Frontal cortex (tissue), 4 donors: ENCODE measurements at places on chromosomes 2 and 18.

DNA sequence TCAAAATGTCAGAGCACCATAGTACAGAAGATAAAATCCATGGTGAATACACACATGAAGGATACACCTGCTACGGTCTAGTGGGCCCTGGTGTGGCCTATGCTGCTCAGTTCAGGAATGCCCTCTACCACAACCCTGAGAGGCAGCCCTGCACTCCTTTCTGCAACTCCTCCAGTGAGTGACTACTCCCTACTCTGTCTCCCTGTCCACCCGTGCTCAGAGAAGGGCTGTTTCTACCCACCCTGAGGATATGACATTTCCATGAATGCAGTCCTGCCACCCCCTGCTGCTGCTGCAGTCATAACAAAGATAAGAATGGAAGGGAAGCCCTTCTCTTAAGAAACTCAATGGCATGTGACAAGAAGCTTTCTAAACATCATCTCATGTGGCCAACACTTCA lies 137.0 kb downstream of the EN1 start:
- no peak for DNase-seq

DNA sequence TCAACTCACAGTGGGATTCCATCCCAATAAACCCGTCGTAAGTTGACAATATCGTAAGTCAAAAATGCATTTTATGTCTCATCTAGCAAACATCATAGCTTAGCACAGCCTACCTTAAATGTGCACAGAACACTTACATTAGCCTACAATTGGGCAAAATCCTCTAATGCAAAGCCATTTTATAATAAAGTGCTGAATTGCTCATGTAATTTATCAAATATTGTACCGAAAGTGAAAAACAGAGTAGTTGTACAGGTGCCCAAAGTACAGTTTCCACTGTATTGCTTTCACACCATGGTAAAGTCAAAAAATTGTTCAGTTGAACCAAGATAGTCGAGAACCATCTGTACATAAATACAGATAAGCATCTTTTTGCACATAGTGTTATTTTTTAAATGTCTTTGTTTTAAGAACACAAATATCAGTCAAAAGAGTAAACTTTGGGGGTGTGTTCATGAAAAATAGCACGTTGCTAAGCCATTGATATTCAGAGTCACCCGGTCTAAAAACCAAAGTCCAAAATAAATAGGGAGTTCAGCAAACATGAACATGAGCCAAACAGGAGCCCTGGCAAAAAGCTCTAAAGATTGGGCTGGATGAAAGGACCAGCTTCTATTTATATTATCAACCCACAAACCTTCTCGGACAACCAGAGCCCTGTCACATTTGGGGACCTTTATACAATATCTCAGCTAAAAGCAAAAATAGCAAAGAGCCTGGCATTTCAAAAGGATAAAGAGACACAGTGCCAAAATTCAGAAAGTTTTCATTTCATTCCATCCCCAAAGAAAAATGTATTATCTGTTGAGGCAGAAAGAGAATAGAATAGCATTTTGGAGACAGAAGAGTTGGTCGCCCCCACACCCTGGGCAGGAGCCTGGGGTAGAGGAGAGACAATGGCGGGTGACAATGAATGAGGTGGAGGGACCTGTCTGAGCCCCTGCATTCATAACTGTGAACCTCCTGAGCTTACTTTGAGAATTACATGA lies 105.9 kb upstream of the SH3BP4 start:
- no peak for DNase-seq

GRCh38 chr2:97840198-97840597 lies 126.8 kb downstream of the ZAP70 start:
- DNase-seq: no peak

DNA sequence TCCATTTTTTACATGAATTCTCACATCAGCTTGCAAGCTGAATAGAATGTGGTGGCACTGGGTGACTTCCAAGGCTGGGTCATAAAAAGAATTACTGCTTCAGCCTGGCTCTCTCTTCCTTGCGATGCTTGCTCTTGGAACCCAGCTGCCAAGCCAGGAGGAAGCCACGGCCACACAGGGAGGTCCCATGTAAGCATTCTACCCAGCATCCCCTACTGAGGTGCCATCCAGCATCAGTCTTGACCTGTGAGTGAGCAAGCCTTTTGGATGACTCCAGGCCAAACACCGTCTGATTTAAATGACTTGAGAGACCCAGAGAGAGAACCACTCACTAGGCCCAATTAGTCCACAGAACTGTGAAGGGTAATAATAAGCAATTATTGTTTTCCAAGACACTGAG lies 750.3 kb upstream of the RAB6C start:
- DNase-seq: no peak

GRCh38 chr2:152062125-152063091 lies 36.4 kb downstream of the CACNB4 start:
- DNase-seq: peak; percentile 22

DNA sequence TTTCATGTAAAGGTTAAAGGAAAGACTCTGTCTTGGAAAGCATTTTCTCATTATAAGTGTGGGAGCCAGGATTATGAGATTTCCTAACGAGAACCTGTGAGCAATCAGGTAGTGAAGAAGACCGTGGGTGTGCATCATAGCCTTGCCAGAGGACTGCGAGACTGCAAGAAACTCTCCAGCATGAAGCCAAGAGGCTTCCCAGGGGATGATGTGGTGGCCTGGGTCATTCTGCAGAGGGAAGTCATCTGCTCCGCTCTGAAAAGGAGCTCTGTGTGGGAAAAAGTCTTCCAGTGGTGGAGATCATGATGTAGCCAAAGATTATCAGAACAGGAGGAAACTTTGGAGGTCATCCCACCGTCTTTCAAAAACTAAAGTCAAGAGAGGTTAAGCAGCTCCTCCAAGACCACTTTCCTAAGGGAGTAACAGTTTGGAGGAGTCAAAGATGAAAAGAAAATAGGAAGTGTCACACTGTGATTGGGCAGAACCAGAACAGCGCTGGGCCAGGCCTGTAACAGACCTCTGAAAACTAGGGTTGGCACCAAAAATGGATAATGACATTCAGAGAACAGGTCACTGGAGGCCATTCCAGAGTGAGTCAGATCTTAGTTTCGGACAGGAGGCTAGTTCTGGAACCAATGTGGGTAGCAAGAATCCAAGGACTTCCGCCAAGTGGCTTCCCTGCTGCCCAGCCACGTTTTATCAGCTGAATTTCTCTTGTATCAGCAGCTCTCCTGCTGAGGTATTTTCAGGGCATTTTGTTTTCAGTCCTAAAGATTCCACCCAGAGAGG lies 113.0 kb downstream of the LRATD1 start:
- no peak for DNase-seq

DNA sequence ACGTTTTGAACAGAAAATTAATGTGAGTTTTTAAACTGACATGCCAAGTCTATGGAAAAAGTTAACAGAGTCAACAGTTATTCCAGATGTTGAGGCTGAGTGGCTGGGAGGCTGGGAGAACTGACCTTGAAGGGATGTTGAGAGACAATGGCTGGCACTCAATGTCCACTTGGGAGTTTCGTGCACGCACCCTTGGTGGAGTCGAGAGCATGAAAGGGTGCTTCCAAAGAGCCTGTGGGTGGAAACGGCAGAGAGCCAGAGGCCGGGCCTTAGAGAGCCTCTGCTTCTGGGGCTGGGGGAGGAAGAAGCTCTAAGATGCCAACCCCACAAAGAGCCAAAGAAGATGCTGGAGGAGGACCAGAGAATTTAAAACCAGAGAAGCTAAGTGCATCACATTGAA lies 63.4 kb upstream of the L3MBTL4 start:
- no peak for DNase-seq

DNA sequence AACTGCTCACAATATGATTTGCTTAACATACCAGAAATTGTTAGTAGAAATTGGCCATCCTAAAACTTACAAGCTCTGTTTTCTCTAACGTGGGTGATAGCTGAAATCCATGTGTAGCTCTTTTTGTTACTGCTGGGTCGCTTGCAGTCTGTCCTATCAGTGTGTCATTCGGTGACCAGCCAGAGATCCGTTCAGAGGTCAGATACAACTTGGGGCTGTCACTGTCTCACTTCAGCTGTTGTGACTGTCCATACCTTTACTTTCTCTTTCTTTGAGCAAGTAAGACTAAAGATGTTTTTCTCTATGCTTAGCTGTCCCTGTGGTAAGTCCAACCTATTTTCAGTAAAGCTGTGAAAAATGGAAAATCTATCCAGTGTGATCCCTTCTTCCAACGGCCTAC lies 282.9 kb upstream of the KCNH7 start:
- DNase-seq: no peak

DNA sequence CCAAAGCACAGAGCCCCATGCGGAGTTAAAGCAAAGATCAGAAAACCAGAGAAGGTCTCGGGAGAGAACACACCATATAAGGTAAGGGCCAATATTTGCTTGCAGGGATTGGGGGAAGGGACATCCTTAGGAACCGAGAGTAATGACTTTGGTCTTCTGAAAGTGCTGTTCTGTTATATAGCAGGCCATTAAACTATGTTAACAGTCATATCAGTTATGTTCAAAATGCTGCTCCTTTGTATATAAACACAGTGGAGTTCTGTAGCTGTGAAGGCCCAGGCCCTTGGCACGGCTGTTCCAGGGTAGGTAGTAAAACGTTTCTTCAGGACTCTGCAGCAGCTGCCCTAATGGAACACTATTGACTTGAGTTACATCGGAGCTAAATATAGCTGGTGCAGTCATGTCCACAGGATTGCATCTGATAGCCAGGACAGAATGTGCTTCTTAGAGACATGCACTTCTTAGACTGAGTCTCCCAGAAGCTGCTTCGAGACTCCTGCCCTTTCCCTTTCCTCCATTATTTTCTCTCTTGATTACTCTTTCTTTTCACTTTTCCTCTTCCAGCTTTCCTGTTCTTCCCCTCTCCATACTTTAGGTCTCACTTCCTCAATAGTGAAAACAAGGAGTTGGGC lies 122.4 kb downstream of the SETBP1 start:
- DNase-seq: no peak

DNA sequence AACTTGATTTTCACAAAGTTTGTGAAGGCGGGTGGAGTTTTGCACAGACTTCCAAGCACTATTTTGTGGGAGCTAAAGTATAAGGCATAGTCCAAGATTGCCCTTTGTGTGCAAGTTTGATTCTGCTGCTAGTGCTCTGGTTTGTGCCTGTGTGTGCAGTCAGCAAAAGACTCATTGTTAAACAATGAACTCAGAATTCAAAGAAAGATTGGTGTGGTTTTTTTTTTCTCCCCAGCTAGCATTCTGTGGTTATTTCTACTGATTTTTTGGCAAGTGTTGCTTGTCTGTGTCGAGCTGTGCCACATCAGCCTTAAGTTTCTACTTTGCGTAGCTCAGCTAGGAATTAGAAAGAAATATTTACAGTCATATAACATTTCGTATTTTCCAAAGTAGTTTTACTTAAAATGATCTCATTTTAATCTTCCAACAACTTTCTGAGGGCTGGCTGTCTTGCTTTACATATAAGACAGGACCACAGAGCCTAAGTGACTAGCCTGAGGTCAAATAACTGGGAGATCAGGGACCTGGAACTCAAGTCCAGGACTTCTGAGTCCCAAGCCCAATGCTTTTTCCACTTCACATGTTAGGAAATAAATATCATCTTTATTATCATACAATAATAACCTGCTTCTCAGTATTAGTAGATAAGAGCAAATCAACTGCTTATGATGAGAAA lies 69.8 kb downstream of the BABAM2 start:
- DNase-seq: no peak

DNA sequence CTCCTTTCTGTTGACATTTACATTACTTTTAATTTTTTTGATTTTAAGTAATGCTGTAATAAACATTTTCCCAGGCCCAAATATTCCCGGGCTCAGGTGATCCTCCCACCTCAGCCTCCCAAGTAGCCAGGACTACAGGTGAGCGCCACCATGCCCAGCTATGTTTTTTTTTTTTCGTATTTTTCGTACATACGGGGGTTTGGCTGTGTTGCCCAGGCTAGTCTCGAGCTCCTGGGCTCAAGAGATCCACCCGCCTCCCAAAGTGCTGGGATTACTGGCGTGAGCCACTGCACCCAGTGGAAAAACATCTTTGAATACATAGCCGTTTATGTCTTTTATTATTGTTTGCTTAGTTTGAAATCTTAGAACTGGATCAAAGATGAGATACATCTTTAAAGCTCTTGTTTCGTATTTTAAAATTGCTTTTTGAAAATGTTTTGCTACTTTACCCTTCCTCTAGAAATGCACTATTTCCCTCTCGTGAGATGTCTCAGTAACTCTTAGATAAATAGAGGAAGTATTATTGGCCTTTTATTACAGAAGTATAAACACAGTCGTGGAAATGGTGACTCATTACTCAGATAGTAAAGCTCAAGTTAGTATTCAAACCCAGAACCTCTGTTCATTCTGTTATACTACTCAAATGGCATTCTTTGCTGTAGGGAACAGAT lies 2.4 kb downstream of the SMCHD1 start:
- DNase-seq: no peak

- no peak for DNase-seq
Observed at GRCh38 chr18:54878659-54879358, 50.5 kb downstream of the RAB27B start.

DNA sequence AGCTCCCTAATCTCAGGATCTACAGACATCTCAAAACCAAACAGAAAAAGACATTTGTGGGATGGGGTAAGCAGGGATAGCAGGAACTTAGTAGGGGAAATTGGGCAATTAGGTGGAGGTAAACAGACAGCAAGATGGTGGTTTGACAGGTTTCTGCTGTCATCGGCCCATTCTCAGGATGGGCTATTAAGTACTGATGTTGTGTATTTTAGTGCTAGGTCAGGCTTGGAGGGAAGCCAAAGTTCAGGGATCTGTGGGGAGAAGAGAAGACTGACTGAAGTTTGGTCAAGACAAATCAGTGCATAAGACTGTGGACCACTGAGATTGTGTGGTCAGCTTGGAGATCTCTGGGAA lies 96.8 kb upstream of the THUMPD2 start:
- DNase-seq: no peak

DNA sequence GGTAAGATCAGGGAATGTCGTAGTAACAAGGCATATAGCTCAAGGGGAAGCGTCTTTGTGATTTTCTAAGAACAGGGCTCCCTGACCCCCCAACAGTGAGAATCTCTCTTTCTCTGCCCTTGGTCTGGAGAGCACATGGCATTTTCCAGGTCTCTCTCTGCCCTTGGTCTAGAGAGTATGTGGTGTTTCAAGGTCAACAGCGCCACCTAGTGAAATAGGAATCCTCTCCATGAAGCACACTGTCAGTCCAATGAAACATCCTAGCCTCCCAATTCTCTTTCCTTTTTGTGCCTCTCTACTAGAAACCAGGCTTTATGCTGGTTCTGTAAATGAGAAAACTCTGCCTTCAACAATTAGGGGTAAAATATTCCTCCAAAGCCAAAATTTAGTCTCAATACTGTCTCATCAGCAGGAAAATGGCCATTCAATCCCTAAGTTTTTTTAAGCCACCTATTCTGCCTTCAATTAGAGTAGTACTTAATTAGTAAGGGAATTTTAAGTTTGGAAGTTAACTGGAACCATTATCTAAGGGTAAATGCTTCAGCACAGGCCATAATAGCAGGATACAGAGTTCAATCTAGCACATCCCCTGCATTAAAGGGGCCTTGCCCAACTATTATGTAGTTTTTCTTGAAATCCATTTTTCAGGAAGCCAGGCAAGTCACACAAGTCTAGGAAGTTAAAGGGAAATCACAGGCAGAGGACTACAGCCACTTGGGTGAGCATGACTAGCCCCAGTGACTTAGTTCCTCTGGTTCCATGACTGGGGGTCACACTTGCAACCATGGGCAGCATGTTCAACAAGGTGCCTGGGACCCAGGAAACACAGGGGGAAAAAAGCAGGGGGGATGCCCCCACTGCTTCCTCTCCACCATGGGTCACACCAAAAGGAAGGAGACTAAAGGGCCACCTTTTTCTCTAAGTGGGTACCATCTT lies 12.4 kb downstream of the DYM start:
- DNase-seq: no peak
